Stimulated activated CD8-positive, alpha-beta memory T cell treated with anti-CD3 and anti-CD28 coated beads, Interleukin-4, amount 100 ng/mL, for 4 hours (primary cell): ENCODE measurements at places on chromosomes 13 and 19.

DNA sequence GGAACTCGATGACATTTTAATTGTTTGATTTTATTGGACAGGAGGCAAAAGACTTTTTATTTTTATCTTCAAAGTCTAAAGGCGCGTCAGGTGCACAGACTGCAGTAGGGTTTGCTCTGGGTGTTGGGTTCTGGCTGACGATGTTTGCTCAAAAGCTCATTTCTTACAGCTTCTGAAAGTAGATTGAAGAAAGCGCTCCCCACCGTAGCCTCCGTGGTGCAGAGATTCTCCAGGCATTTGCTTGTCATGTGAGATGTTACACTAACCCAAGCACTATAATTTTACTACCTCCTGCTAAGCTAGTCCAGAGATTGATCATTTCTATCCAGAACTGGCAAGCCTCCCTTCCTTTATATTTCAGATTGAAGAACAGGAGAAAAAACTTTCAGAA is 14.5 kb upstream of the ATP11A start:
- no peak for DNase-seq

- DNase-seq: peak; percentile 41
Observed at GRCh38 chr19:34999498-35000337, at the start of gene GRAMD1A. Gene GRAMD1A (plus strand): TSS chr19:35000323. CDS start chr19:35000479, 156 bp downstream.

DNA sequence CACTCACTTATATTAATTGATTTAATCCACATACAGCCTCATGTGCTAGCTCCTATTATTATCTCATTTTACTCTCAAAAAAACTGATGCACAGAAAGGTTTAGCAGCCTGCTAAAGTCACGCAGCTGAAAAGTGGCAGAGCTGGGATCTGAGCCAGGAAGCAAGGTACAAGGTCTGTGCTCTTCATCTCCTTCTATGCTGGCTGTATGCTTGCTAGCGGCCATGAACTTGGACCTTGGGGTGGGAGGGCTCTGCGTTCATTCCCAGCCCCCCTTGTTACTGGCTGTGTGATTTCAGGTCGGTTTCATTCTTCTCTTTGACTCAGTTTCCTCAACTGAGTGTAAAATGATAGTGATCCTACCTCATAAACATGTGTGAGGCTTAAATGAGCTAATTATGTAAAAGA is 69.8 kb downstream of the ALOX5AP start:
- DNase-seq: no peak

DNA sequence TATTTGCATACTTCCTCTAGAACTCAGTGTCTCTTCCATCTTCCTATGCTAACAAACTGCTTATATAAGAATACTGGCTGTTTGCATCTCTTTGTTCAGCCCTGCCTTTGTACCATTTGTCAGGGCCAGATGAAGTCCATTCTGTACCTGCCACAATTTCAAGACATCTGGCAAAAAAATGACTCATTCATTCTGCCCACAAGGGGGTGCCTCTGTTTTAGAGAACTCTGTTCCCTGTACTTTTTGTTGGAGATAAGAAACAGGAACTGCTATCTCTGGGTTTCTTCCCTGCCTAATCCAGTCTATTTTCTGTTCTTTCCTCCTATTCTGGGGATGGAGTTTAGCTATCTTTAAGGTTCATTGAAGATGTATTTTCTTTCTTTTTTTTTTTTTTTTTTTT is 23.0 kb downstream of the ZNF568 start:
- DNase-seq: no peak

DNA sequence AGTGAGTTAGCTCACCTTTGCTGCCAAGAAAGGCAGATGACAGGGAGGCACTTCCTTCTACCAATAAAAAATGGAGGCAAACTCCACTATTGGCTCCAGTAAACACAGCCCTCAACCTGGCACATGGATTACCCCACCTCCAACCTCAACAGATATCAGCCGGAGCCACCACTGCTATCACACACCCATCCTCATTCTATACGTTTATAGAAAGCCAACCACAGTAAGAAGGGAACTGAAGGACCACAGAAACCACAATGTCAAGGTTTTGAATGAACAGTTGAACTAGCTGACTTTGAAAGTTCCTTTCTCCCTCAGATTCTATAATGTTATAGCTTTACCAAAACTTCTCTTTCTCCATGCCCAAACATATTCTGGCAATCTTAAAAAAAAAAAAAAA is 526.2 kb downstream of the UQCRFS1 start:
- DNase-seq: no peak

DNA sequence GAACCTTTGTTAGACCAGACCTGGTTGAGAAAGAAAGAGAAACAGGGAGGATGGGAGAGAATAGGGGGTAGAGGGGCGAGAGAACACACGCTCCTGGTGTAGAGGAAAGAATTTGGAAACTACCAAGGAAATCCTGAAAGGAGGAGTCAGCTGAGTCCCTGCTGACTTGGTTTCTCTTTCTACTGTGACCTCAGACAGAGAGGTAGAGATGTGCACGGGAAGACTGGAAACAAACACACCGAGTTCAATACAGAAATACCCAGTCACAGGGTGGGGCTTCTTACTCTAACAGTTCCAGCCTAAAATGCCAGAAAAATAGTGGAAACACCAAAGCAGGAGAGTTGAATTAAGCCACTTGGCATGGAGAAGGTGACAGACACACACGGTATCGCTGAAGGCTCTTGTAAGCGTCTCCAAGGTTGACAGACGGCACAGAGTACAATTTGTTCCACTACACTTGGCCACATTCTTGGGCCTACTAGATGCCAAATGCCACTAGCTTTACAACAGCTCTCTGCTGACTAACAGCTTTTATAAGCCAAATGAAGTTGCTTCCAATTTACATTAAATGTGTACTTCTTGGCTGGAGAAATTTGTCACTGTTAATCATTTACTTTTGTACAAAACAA is 28.1 kb downstream of the LATS2 start:
- DNase-seq: no peak

DNA sequence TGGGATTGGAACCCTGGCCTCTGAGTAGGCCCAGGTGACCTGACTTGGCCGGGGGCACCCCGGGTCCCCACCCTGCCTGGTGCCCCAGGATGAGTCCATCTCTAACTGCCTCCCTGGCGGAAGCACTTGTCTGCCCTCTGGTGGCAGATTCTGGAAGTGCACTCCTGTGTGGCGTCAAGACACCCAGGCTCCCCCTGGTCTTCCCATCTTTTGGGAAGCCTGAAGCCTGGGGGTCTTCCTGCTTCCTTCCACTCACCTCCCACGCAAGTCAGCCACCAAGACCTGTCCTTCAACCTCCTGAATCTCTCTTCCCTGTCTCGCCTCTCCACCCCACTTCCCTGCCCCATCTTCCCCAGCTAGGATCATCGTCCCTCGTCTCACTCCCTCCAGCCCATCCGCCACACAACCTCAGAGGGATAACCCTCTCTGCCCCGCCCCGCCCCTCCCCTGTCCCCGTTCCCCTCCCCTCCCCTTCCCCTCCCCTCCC is 7.4 kb downstream of the RABAC1 start:
- DNase-seq: peak; percentile 93

DNA sequence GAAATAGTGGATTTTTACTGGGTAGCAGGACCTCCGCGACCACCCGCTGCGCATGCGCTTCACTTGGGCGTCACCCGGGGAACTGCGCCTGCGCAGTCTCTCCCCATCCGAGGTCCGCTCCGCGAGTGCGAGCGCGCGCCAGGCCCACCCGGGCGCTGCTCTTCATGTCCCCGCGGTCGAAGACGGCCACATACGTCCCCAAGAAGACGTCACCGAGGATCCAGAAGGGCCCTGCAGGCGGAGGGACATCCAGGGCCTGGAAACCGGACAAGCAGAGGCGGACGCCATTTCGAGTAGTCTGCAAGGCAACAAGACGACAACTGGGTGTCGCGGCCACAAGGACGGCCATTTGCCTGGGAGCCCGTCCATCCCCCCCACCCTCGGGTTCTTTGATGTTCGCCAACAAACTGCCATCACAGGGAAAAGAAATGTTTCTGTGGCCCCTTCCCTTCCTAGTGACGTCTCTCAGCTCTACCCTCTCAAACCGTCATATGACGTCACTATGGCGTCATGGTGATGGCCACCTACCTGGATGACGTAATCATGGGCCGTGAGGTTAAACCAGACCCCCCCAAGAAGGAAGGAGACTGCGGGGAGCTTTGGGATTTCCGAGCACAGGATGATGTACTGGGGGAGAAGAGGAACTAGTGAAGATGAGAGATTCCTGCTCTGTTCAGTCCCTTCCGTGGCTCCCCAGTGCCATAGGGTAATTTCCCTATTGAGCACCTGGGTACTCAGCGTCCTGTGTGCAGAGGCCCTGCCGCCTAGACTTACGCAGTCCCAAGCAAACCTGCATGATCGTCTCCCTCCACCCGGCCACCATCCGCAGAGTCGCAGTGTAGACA is 6.7 kb downstream of the NAPSA start:
- no peak for DNase-seq

DNA sequence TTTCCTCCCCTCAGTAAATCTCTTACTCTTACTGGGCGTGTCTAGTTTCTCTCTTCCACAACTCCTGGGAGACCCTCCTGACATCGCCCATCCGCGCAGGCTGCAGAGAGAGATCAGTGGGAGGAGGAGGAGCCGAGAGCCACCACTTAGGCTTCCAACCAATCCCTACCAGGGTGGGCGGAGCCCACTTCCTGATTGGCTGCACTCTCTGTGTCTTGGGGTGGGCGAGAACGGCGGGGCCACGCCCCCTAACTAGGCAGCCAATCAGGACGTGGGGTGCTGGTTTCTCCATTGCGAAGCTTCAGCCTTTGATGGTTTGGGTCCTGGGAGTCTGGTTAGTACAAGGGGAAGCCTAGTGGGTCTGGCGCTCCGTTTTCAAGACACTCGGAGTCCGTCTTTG is at the start of gene PMIS2:
Gene PMIS2 (plus strand): TSS at position 326 of the 400 bp plus-strand sequence. CDS start 87 bp downstream, outside the sequence.
- no peak for DNase-seq

GRCh38 chr13:112802802-112803195 is 113.0 kb downstream of the ATP11A start:
- DNase-seq: no peak

GRCh38 chr19:50695251-50696093 is 24.1 kb downstream of the SHANK1 start:
- DNase-seq: no peak

DNA sequence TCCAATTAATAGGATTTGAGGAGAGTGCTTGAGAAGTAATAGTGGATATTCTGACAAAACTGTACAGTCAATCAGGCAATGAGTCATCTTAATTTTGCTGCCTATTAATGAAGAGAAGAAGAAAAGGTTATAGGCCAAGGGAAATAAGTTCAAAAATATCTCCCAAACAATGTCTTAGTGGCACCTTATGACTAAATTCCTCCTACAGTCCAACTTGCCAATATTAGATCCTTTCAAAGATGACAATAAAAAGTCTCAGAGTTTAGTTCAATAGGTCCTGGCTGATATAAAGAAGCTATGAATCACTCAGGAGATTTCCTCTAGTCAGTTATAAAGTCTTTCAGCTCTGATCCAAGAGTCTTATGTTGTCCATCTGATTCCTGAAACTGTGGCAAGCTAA is 27.9 kb downstream of the UGGT2 start:
- DNase-seq: no peak

- no peak for DNase-seq
Observed at GRCh38 chr13:110638814-110639806, 23.8 kb downstream of the NAXD start.

- no peak for DNase-seq
Observed at GRCh38 chr13:90233933-90234672, 1113.4 kb upstream of the MIR17HG start.

DNA sequence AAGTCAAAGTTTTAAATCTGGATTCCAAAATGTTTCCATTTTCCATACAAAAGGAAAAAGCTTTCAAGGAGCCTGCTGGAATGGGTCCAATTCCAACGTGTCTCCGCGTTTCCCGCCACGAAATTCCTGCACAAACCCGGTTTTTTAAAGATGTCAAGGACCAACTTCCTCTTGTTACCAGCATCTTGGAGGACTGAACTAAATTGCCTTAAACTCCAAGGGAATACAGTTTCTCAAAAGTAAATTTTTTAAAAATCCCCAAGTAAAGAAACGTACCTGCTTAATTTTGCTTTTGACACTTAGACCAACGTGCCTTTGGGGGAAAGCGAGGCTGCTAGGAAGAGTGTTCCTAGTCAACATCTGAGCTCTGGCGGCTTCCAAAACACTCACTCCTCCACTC is 12.3 kb upstream of the SOX1 start:
- DNase-seq: no peak

DNA sequence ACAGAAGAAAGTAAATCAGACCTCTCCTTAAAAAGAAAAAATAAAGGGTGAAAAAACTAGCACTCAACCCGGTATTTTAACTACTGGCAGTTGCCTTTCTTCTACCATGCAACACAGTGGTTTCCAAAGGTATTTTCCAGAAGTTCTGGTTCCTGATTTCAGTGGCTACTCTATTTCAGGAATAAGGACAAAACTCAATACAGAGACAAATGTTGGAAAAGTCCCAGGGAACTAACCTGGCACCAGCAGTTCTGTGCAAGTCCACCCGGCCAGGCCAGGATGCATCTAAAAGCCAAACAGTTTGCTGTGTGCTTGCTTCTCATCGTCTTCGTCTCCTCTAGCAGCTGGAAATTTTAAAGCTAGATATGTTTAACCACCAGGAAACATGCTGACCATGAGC is 52.5 kb downstream of the FOXO1 start:
- DNase-seq: no peak

GRCh38 chr13:107370015-107370785 is 802.3 kb upstream of the ARGLU1 start:
- DNase-seq: no peak

DNA sequence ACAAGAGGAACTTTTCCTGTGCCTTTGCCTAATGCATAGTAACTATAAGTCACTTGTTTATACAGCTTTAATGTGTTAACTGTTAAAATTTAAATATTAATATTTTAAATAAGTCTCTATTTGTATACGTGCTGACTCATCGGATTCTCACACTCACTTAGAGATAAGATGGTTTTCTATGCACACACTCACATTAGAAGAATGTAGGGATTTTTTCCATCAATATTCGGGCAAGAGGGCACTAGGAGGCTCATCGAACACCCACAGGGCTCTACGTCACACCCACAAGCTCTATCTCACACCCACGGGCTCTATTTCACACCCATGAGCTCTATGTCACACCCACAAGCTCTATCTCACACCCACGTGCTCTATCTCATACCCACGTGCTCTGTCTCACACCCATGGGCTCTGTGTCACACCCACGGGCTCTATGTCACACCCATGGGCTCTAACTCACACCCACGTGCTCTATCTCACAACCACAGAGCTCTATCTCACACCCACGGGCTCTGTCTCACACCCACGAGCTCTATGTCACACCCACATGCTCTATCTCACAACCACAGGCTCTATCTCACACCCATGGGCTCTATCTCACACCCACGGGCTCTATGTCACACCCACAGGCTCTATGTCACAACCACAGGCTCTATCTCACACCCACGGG is 73.4 kb downstream of the COL4A2 start:
- DNase-seq: no peak
